ENCODE measurements at places on chromosomes 7 and 10.

DNA sequence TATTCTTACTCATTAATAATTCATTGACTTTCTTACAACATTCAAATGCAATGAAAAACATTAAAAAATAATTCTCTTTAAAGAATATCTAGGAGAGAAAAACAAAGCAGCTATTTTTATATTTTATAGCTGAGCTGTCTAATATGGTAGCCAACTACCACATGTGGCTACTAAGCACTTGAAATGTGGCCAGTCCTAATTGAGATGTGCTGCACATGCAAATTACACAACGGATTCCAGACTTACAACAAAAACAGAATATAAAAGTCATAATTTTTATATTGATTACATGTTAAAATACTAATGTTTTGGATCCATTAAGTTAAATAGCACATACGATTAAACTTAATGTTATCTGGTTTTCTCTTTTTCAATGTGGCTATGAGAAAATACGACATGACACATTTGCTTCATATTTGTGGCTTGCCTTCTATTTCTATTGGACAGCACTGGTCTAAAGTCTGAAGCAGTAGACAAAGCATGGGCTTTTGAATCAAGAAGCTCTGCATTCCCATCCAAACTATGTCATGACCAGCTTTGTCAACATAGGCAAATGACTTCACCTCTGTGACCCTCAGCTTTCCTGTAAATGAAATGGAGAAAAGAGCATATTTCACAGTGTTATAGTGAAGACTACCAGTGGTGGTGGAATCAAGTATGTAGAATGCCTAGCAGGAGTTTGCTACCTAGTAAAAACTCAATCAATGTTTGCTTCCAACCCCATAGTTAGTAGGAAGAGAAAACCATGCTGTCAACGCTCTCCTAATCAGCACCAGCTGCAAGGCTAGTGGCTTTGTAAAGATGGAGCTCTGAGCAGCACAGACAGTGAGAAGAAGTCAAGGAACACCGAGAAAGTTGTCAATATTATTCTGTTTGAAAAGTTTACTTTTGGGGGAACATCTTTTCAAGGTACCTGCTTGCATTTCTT, 37.1 kb upstream of the GDF10 start:
- no peak for DNase-seq

- DNase-seq = no peak
These were observed 36.1 kb downstream of the LRRN3 start for GRCh38 chr7:111126987-111127386.

GRCh38 chr10:124071141-124071540, 22.3 kb downstream of the CHST15 start:
- no peak for DNase-seq

- no peak for DNase-seq
These were observed 38.6 kb downstream of the VOPP1 start for GRCh38 chr7:55533729-55534080.

- no peak for DNase-seq
These were observed 224.3 kb upstream of the PHYHIPL start for GRCh38 chr10:58952162-58952601.

GRCh38 chr10:132611986-132612385, 74.4 kb downstream of the INPP5A start:
- DNase-seq = no peak

- no peak for DNase-seq
These were observed 5.9 kb downstream of the FOXK1 start for GRCh38 chr7:4687956-4688355.
